ENCODE measurements at places on chromosomes 2 and 18.

GRCh38 chr2:206023183-206023582 lies 62.8 kb downstream of the INO80D start:
- peak; percentile 57 for DNase-seq

GRCh38 chr18:3283253-3283863 lies 21.4 kb downstream of the MYL12B start:
- no peak for DNase-seq

DNA sequence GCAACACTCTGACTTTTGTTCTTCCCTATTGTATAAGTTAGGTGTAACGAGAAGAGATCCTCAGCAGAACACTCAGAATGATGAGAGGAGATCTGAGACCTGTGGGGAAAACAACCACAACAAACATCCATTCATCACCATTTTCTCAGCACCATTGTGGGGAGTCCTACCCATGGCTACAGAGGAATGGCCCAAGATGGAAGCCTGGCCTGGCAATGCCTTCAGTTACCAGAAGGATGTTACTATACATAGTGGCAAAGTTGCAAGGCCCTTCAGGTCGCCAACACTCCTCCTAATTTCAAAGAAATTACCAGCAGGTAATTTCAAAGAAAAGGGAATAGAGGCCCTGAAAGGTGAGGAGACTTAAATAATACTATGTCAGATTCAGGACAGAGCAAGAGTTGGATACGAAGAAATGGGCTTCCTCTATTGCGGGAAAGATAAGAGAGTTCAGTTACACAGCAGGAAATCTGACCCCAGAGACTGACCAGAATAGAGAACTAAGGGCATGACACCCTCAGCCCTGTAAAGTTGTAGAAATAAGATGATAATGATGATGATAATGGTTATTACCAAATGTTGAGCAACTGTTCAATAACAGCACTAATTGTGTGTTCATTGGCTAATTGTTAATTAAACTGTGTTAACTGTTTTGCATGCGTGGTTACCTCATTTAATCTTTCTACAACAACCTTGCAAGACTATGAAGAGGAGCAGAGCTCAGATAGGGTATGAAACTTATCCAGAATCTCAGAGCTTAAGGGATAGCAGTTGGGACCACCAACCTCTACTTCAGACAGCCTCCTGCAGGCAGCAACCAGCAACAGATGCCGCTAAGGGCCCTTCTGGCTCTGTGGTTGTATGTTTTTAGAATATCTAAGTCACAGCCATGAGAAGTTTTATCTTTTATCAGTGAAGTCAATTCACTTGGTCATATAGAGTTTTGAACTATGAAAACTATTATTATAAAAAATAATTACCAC lies 37.5 kb downstream of the DHRS9 start:
- peak; percentile 35 for DNase-seq

DNA sequence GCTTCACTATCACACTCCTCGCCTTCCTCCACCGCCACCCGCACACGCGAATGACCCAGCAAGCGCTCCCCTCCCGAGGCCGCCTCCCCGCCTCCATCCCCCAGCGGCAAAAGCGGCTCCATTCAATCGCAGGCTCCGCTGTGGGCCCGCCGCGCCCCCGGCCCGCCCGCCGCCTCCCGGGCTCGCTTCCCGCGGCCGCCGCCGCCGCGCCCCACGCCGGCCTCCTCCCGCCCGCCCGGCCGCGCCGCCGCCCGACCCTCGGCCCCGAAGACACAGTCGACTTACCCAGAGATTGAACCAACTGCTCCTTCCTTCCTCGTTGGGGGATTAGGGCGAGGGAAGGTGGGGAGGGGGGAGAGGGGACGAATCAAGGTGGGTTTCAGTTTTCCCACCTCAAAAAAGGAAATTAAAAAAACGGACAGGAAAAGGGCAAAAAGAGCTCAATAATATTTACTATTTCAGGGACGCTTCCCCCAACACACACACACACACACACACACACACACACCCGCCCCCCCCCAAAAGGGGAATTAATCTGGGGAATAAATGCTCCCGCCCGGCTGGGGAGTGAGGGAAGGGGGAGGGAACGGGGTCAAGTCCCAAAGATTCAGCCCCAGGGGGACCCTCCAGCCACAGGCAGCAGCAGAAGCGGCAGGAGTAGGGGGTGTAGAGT lies 743 bp downstream of the XPO1 start:
- peak; percentile 10 for DNase-seq

- DNase-seq, result no peak
These were observed 122.9 kb downstream of the METTL8 start for GRCh38 chr2:171310889-171311288.

DNA sequence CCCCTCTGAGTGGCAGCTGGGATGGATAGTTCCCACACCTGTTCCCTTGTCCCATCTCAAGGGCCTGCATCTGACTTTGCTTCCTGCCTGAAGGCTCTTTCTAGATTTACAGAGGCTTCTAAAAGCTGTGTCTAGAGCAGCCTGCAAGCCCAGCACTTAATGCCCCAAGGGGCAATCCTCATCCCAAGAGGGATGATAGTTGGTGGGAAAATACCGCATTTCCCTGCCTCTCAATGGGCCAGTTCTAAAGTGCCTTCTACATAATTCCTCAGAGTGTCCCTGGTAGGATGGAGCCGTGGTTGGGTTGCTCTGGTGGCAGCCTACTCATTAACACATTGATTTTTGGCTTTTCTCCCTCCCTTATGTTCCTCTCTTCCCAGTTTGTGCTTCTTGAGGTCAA lies 29.5 kb downstream of the LAMA3 start:
- DNase-seq, result no peak

- no peak for DNase-seq
These were observed 13.1 kb downstream of the KCNIP3 start for GRCh38 chr2:95310216-95310615.

DNA sequence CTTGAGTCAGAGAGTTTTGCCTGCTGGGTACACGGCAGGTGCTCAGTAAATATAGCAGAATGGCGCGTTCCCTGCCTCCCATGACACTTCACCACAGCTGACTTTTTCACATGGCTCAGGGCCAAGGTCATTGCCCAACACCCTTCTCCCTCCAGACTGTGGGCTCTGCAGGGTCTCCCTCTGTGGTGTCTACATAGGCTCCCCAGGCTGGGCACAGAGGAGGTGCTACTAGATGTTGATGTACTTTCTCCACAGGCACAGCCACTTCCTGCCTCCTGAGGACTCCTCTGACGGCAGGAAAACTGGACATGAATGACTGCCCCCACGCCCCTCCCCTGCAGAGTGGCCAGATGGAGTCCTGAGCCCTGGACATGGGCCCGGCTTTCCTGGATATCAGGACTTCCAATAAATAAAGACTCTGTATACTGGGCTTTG lies 4.2 kb downstream of the CHCHD5 start:
- DNase-seq, result no peak

- no peak for DNase-seq
These were observed 234.4 kb upstream of the FIGN start for GRCh38 chr2:163970058-163970813.

- no peak for DNase-seq
These were observed 89.7 kb downstream of the NPAS2 start for GRCh38 chr2:100909534-100910081.

- DNase-seq, result no peak
These were observed 62.3 kb downstream of the NCK2 start for GRCh38 chr2:105806996-105807395.

Measured in hematopoietic multipotent progenitor cell treated with erythropoietin and hydrocortisone succinate and interleukin-3 and kit ligand, for 8 days (in vitro differentiated cells).